ENCODE measurements at places on chromosomes 6 and 20. TPM values are rescaled to one million over a fixed set of nuclear protein-coding genes. Genes with fewer than 3 reads are reported as not detected.

POU3F2 gene
- total RNA-seq = not detected

C6orf58 gene
- not detected for total RNA-seq

DNA sequence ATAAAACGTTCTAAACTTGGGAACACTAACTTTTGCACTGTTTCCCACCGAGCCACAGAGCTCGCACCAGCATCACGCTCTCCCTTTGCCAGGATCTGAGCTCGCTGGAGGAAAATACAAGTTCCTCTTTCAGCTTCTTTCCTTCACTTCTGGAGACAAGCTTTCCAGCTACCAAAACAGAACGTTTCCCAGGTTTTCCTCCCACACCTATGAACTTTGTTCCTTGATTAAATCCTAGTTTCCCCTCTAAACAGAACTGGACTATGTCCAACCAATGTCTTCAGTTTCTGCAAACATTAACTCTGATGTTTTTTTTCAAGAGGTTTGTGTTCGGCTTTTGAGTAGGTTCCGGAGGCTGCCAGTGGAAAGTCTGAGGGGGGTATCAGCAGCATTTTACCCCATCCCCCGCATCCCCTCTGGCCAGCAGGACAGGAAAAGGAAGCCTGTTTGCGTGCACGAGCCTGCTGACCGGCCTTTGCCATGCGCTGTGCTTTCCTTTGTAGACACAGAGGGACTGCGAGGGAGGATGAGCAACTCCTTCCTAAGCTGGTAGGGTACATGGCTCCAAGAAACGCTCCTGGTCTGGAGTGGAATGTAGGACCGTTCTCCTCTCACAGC, 135.5 kb downstream of the LY86 start:
- H3K4me3 ChIP-seq = peak overlapping the region; percentile 38
- DNase-seq = no peak
- no peaks in the 10 kb centered on the region for H3K36me3 ChIP-seq
- no peaks in the 10 kb centered on the region for H3K27me3 ChIP-seq
- H3K4me1 ChIP-seq = peaks cover 19% of the 10 kb centered on the region
- H3K27ac ChIP-seq = peak overlapping the region; percentile 82

GRCh38 chr6:71822625-71823024, 63.7 kb upstream of the RIMS1 start:
- no peak overlapping the region for H3K4me3 ChIP-seq
- DNase-seq = no peak
- no peaks in the 10 kb centered on the region for H3K27me3 ChIP-seq

- H3K27me3 ChIP-seq = no peaks in the 10 kb centered on the region
- H3K36me3 ChIP-seq = no peaks in the 10 kb centered on the region
- H3K4me1 ChIP-seq = no peaks in the 10 kb centered on the region
Observed at GRCh38 chr20:35257175-35257909, 20.6 kb downstream of the MMP24OS start.

GPR6 gene
- total RNA-seq = not detected

GRCh38 chr20:38831995-38832620, 26.6 kb downstream of the PPP1R16B start:
- no peak overlapping the region for H3K4me3 ChIP-seq
- H3K36me3 ChIP-seq = no peaks in the 10 kb centered on the region
- H3K27me3 ChIP-seq = no peaks in the 10 kb centered on the region
- H3K27ac ChIP-seq = no peak overlapping the region
- H3K4me1 ChIP-seq = peaks cover 11% of the 10 kb centered on the region

BPIFA1 gene
- total RNA-seq = not detected

DNA sequence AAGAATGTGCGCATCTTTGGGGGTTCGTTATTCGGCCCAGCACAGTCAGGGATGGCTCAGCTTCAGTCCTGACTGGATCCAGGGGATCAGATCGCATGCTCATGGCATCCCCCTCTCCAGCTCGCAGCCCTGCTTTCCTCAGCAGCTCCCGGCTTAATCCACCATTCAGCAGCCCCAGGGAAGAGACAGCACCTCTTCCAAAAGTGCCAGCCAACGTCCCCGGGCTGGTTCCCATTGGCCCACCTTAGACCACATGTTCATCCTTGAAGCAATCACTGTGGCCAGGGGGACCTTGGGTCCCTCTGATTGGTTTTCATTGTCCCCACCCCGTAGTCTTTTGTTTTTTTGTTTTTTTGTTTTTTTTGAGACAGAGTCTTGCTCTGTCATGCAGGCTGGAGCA, 188.7 kb downstream of the ZMYND8 start:
- no peaks in the 10 kb centered on the region for H3K36me3 ChIP-seq
- no peak overlapping the region for H3K4me3 ChIP-seq
- no peak overlapping the region for H3K27ac ChIP-seq

GRCh38 chr6:45420909-45421708, 43.4 kb upstream of the SUPT3H start:
- H3K36me3 ChIP-seq = no peaks in the 10 kb centered on the region
- peak overlapping the region; percentile 88 for H3K27ac ChIP-seq
- peak overlapping the region; percentile 75 for H3K4me3 ChIP-seq
- peaks cover 43% of the 10 kb centered on the region for H3K4me1 ChIP-seq
- H3K27me3 ChIP-seq = no peaks in the 10 kb centered on the region

MCM9 gene
- 25.8 TPM for total RNA-seq

- H3K4me3 ChIP-seq = no peak overlapping the region
- DNase-seq = no peak
- H3K4me1 ChIP-seq = peaks cover 23% of the 10 kb centered on the region
Observed at GRCh38 chr6:38637756-38638155, 2.0 kb downstream of the BTBD9 start.

HLA-DRA gene
- total RNA-seq = 158 TPM

DNA sequence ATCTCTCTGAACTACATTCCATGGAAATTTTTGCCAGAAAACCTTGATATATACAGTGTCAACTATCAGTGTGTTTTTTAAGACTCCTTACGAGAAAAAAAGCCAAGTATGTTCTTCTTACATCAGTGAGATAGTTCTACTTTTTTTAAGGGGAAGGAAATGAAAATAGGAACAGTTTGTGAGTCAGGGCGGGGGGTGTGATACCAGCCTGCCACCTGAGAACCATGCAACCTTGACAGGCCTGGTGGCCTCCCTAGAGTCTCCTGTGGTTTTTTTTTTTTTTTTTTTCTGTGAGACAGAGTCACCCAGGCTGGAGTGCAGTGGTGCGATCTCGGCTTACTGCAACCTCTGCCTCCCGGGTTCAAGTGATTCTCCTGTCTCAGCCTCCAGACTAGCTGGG, 96.3 kb upstream of the GCM1 start:
- no peak for DNase-seq
- H3K4me3 ChIP-seq = no peak overlapping the region
- H3K4me1 ChIP-seq = no peaks in the 10 kb centered on the region
- H3K27me3 ChIP-seq = no peaks in the 10 kb centered on the region

DNA sequence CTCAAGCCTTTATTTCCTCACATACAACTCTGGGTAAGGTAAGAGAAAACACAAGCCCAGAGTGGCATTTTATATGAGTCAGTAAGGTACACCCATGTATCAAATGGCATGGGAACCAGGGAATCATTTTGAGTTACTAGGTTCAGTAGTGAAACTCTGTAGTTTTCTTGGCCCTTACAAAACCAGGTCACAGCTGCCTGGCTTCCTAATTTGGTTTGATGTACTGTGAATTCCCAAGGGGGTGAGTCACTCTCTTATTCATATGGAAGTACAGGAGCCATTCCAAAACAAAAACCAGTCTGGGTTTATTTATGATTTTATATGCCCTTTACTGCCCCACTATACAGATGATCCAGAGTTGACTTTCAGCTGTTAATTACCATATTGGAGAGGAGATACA, 70.7 kb downstream of the PDE7B start:
- no peaks in the 10 kb centered on the region for H3K36me3 ChIP-seq
- H3K27ac ChIP-seq = peak overlapping the region; percentile 46
- H3K4me1 ChIP-seq = peaks cover 21% of the 10 kb centered on the region
- no peak overlapping the region for H3K4me3 ChIP-seq
- no peak for DNase-seq

DNA sequence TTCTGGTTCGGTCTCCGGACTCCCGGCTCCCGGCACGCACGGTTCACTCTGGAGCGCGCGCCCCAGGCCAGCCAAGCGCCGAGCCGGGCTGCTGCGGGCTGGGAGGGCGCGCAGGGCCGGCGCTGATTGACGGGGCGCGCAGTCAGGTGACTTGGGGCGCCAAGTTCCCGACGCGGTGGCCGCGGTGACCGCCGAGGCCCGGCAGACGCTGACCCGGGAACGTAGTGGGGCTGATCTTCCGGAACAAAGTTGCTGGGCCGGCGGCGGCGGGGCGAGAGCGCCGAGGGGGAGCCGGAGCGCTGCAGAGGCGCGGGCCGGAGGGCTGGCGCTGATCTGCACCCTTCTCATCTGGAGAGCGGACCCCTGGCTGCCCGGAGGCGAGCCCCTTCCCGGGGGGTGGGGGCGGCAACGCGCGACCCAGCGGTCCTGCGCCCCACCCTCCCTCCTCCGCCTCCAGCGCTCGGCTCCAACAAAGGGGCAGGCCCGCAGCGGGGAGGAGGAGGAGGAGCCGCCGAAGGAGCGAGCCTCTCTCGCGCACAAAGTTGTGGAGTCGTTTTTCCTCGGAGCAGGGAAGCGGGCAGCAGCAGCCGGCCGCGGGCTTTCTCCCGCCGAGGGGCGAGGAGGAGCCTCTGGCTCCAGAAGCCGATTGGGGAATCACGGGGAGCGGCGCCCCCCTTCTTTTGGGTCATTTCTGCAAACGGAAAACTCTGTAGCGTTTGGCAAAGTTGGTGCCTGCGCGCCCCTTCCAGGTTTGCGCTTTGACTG, at the start of gene UTRN:
TSS of gene UTRN (plus strand) at position 553 of the 765 bp plus-strand sequence. CDS start 6,494 bp downstream, outside the sequence.
- no peaks in the 10 kb centered on the region for H3K36me3 ChIP-seq
- H3K4me3 ChIP-seq = peak within 1 kb of the TSS; percentile 68
- peak; percentile 91 for DNase-seq
- H3K27me3 ChIP-seq = no peaks in the 10 kb centered on the region

- H3K27me3 ChIP-seq = no peaks in the 10 kb centered on the region
- H3K27ac ChIP-seq = no peak overlapping the region
- no peak overlapping the region for H3K4me3 ChIP-seq
Observed at GRCh38 chr6:52736145-52736544, 27.1 kb downstream of the GSTA2 start.

DNA sequence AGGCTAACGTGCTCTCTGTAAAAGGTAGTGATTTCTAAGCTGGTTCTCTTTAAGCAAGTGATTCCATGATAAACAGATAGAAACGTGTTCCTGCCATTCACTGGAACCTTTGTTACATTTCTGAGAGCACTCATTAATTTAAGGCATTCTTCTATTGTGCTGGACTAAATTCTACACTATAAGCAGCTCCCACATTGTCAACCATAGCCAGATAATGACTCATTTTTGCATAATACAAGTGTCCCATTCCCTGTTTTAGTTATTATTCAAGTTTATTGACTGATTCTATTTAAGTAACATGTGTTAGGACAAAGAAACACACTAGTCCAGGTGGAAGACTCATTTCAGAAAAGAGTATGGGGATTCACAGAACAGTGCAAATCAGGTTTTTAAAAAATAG, 13.5 kb upstream of the XRN2 start:
- no peak for DNase-seq
- no peaks in the 10 kb centered on the region for H3K27me3 ChIP-seq
- H3K36me3 ChIP-seq = no peaks in the 10 kb centered on the region
- H3K4me1 ChIP-seq = no peaks in the 10 kb centered on the region
- H3K27ac ChIP-seq = no peak overlapping the region
- H3K4me3 ChIP-seq = no peak overlapping the region

GRCh38 chr6:123448306-123448884, 188.4 kb downstream of the TRDN start:
- no peak for DNase-seq
- H3K36me3 ChIP-seq = no peaks in the 10 kb centered on the region
- no peak overlapping the region for H3K27ac ChIP-seq
- no peak overlapping the region for H3K4me3 ChIP-seq
- no peaks in the 10 kb centered on the region for H3K4me1 ChIP-seq

NHSL1 gene
- total RNA-seq = 23.1 TPM

DNA sequence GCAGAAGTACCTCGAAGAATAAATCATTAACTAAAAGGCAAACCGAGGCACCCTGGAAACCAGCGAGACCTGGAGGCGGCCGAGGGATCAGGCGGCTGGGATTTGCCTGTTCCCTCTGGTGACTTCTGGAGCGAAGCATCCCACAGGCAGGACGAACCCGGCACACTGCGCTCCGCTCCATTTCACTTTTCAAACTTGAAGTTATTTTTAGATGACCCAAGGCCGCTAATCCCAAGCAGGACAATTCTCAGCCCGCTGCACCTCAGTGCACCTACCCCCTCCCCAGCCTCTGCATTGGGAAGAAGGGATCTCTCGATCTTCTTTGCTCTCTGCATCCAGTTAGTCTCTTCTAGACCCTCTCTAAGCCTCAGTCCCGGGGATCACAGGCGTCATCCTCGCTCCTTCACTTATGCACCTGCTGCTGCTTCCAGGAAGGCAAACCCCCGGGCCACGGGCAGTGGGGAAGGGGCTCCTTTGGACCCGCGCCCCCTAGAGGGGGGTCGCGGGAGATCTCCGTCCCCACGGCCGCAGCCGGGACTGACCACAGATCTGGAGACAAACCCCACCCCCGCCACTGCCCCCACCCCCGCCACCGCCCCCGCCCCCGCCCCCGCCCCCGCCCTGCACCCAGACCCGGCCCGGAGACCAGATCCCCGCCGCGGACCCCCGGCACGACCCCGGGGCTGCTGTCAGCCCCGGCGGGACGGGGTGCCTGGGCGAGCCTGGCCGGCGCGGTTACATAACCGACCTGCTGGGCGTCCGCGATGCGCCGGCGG, 636 bp downstream of the RCAN2 start:
- peak overlapping the region; percentile 70 for H3K4me3 ChIP-seq
- H3K36me3 ChIP-seq = no peaks in the 10 kb centered on the region
- DNase-seq = no peak

- H3K4me1 ChIP-seq = no peaks in the 10 kb centered on the region
- DNase-seq = no peak
- H3K36me3 ChIP-seq = no peaks in the 10 kb centered on the region
- H3K27me3 ChIP-seq = no peaks in the 10 kb centered on the region
Observed at GRCh38 chr6:19812512-19813119, 24.6 kb upstream of the ID4 start.
